ENCODE measurements at places on chromosomes 5 and 9. TPM values are rescaled to one million over a fixed set of nuclear protein-coding genes. Genes with fewer than 3 reads are reported as not detected.

The GLRA1 gene
- not detected for total RNA-seq

The BOD1 gene
- 80.5 TPM for total RNA-seq

The RGS7BP gene
- not detected for total RNA-seq

The GFI1B gene
- 0.06 TPM for total RNA-seq

The C5orf58 gene
- not detected for total RNA-seq

The BTNL8 gene
- not detected for total RNA-seq

The RELL2 gene
- total RNA-seq, result 5.2 TPM

The STK32A gene
- not detected for total RNA-seq

The BARX1 gene
- total RNA-seq, result not detected

The C5orf52 gene
- not detected for total RNA-seq

The FOXD4L6 gene
- total RNA-seq, result not detected

The TRIM14 gene
- 6.0 TPM for total RNA-seq

The TLN1 gene
- 415 TPM for total RNA-seq

The FAM163B gene
- not detected for total RNA-seq

The GPRIN1 gene
- total RNA-seq, result 16.2 TPM

The OR1Q1 gene
- not detected for total RNA-seq

The ATP6V0E1 gene
- 195 TPM for total RNA-seq

The EIF4E1B gene
- not detected for total RNA-seq

The CDKN2B gene
- total RNA-seq, result 8.8 TPM

The DRD1 gene
- not detected for total RNA-seq

The PCDHB12 gene
- total RNA-seq, result 3.6 TPM

The NEUROG1 gene
- not detected for total RNA-seq

The SLC1A1 gene
- total RNA-seq, result 3.7 TPM

The CCDC192 gene
- not detected for total RNA-seq

The MELK gene
- 74.2 TPM for total RNA-seq

The BHMT2 gene
- total RNA-seq, result 0.45 TPM

The NUTM2G gene
- total RNA-seq, result not detected

The SARDH gene
- 52.5 TPM for total RNA-seq

The SLC1A3 gene
- 12.1 TPM for total RNA-seq

The ENC1 gene
- total RNA-seq, result 56.6 TPM

The PCDHB9 gene
- 3.1 TPM for total RNA-seq

The PFN3 gene
- not detected for total RNA-seq

The SPAG8 gene
- 1.4 TPM for total RNA-seq

The FAT2 gene
- total RNA-seq, result not detected

The LHX6 gene
- not detected for total RNA-seq

The SLC36A3 gene
- total RNA-seq, result not detected

The DIMT1 gene
- total RNA-seq, result 39.5 TPM

The FRMPD1 gene
- 1.1 TPM for total RNA-seq

The KIF24 gene
- total RNA-seq, result 5.1 TPM

The KLF4 gene
- total RNA-seq, result 4.9 TPM
